ENCODE measurements at places on chromosomes 2 and 18.

- DNase-seq = no peak
These were observed 249.1 kb upstream of the SALL3 start for GRCh38 chr18:78730546-78730945.

- DNase-seq = no peak
These were observed 64.3 kb downstream of the ACKR3 start for GRCh38 chr2:236633775-236634560.

DNA sequence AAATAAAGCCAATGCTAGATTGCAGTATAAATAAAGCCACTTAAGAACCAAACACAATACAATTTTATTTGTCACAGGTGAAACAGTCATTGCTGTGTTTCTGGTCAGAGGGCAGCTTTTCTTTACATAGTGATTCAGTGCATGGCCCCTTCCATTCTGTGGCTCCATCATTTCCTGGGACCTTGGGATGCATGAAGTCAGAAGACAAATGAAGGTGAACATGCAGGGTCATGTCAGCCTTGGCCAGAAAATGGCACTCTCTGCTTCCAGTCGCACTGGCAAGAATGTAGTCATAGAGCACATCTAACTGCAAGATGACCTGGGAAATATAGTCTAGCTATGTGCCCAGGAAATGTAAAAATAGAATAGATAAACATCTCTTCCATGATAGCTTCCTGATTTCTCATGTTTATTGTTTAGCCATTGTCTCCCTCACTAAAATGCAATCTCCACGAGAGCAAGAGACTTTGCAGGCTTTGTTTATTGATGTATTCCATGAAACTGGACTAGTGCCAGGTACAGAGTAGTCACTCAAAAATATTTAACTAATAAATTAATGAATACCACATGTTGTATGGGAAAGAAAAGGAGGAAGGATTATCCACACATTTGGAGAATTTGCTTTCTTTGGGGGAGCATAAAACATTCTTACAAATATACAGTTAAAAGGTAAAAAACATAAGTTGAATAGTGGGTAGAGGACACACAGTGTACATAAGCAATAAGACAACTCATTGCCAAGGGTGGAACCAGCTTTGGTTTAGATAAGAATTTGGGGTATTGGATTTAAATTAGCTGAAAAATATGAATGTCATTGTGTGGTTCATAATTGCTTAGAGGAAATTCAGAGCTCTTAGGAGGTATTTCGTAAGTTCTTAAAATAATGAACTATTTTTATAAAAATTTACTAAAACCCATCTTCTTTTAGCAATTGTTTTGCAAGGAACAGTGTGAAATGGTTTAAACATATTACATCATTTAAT lies 343.8 kb downstream of the PID1 start:
- DNase-seq = no peak

DNA sequence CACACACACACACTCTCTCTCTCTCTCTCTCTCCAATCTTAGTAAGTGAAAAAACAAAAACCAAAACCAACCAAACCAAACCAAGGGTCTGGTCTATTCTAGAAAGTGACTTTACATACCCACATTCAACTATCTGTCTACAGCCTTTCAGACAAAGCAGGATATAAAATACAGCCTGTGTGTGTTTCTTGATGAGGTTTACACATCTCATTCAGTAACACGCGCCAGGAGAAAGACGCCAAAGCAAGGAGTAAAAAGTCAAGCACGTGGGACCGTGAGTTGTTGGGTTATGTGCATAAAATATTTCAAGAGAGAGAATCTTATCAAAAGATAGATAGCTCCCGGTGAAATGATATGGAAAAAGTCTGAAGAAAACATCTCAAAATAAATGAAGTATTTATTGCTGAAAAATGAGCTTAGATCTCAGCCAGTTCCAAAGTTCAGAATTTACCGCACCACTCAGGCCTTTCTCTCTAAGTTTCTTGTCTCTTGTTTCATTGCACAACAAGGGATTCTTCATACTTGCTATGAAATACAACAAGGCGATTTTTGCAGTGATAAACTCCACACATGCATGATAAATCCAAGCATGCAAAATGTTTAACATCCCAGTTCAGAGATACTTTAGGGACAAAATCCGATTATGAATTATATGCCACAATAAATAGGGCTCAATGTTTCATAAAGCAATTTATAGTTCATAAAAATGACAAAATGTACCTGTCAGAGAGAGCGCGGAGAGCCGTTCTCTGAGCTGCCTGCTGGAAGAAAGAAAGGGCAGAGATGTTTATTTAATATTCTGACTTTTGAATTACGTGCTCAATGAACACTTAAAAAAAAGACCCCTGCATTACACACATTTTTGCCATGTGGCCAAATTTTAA lies 159.3 kb upstream of the REV1 start:
- no peak for DNase-seq

GRCh38 chr2:39378968-39379367 lies 58.1 kb downstream of the MAP4K3 start:
- no peak for DNase-seq

DNA sequence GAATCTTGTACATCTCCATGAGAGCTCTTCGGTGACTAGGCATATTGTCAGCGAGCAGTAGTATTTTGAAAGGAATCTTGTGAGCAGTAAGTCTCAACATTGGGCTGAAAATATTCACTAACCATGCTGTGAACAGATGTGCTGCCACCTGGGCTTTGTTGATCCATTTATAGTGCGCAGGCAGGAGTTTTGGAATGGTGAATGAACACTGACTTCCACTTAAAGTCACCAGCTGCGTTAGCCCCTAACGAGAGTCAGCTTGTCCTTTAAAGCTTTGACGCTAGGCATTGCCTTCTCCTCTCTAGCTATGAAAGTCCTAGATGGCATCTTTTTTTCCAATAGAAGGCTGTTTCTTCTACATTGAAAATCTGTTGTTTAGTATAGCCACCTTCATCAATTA lies 4.1 kb downstream of the ASB1 start:
- no peak for DNase-seq

Measured in activated CD4-positive, alpha-beta T cell treated with anti-CD3 and anti-CD28 coated beads, Interleukin-2, amount 10 ng/mL, durations not matched to agents 7 days and 5 days (primary cell).